Spinal cord (tissue), 10 donors: ENCODE measurements at places on chromosomes 1 and 21. TPM values are rescaled to one million over a fixed set of nuclear protein-coding genes. Genes with fewer than 3 reads are reported as not detected.
A peak's percentile ranks its signal among the peaks of the same experiment; 100 is the strongest.

GRCh38 chr1:173164686-173165085 lies 42.4 kb downstream of the TNFSF4 start:
- H3K36me3 ChIP-seq: no peaks in the 10 kb centered on the region
- no peak overlapping the region for H3K4me3 ChIP-seq
- H3K27ac ChIP-seq: no peak overlapping the region
- no peaks in the 10 kb centered on the region for H3K27me3 ChIP-seq

DNA sequence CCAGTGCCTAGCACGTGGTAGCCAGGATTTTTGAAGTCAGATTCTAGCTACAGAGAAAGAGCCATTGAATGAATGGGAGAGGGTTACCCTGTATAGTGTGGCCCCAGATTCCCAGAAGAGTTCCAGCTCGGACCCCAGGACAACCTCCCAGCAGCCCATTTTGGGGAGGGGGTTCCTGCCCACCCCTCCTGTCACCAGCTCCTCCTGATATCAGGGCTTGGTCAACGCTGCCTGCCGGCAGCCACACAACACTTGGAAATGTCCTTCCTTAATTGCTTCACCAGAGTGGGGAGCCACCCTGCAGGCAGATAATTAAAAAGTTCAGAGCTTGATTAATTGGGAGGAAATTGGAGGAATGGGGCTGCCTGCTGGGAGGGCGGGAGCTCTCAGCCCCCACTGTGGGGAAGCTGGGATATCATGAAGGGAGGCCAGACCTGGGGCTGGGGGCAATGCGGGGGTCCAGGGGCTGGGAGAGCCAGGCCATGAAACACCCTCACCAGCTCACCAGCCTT lies 120.5 kb downstream of the LACTBL1 start:
- no peaks in the 10 kb centered on the region for H3K27me3 ChIP-seq
- H3K4me1 ChIP-seq: peaks cover 42% of the 10 kb centered on the region
- H3K36me3 ChIP-seq: peaks cover 15% of the 10 kb centered on the region

- H3K27ac ChIP-seq: no peak overlapping the region
- DNase-seq: no peak
- H3K36me3 ChIP-seq: no peaks in the 10 kb centered on the region
- no peaks in the 10 kb centered on the region for H3K27me3 ChIP-seq
- no peaks in the 10 kb centered on the region for H3K4me1 ChIP-seq
- H3K4me3 ChIP-seq: no peak overlapping the region
Observed at GRCh38 chr1:38153066-38153777, 106.6 kb upstream of the POU3F1 start.

DNA sequence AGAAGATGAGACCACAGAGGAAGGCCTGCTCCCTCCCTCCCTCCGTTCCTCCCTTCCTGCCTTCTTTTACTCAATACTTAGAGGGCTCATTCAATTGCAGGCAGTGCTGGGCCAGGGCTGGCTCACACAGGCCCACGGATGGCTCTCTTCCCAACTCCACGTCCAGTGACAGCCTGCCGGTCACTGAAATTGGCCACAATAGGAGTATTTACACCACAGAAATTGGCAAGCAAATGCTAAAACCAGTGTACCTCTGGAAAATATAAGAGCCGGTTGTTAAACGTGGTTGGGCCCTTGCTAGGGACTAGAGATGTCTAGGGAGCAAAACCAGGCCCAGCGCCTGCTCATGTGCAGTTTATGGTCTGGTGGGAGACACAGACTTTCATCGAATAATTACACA lies 72.4 kb upstream of the TMEM51 start:
- no peak for DNase-seq
- no peak overlapping the region for H3K4me3 ChIP-seq
- H3K27ac ChIP-seq: no peak overlapping the region
- H3K4me1 ChIP-seq: peaks cover 3% of the 10 kb centered on the region

DNA sequence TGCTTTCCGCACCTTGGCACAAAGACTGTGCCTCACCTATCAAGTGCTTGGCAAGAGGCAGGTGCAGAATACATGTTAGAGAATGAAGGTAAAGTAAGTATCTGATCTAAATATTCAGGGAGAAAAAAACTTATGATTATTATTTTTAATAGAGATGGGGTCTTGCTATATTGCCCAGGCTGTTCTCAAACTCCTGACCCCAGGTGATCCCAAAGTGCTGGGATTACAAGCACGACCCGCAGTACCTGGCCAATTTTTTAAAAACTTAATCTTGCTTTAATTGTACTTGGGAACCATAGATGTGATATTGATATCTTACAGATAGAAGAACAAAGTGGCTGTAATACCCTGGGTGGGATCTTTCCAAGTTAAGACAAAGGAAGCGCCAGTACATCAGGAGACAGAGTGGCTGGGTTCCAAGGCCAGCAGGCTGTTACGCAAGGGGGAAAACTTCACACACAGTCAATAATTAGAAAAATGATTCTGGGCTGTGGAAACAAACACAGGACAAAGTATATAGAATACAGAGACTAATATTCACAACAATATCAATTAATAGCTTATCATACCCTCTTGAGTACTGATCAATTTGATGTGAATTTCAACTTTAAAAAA lies 58.6 kb upstream of the ATP1A1 start:
- no peaks in the 10 kb centered on the region for H3K36me3 ChIP-seq
- H3K27ac ChIP-seq: no peak overlapping the region
- H3K27me3 ChIP-seq: no peaks in the 10 kb centered on the region
- DNase-seq: no peak
- H3K4me1 ChIP-seq: peaks cover 14% of the 10 kb centered on the region
- no peak overlapping the region for H3K4me3 ChIP-seq

- no peak overlapping the region for H3K27ac ChIP-seq
- H3K36me3 ChIP-seq: peaks cover 3% of the 10 kb centered on the region
- H3K27me3 ChIP-seq: no peaks in the 10 kb centered on the region
- peak; percentile 50 for DNase-seq
Observed at GRCh38 chr1:115056395-115056798, 26.8 kb downstream of the TSHB start.

DNA sequence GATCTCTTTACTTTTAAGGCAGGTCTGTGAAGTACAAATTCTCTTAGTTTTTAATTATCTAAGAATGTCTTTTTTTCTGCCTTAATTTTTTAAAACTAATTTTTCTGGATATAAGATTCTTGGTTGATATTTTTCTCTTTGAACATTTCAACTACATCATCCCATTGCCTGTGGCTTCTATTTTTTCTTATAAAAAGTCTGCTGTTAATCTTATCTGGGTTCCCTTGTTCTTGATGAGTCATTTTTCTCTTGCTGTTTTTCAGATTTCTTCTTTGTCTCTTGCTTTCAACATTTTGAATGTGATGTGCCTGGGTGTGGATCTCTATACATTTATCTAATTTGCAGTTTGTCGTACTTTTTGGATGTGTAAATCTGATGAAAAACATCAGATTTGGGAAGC lies 525.2 kb upstream of the PBX1 start:
- no peaks in the 10 kb centered on the region for H3K27me3 ChIP-seq
- no peak overlapping the region for H3K27ac ChIP-seq
- no peaks in the 10 kb centered on the region for H3K4me1 ChIP-seq
- no peaks in the 10 kb centered on the region for H3K36me3 ChIP-seq

DNA sequence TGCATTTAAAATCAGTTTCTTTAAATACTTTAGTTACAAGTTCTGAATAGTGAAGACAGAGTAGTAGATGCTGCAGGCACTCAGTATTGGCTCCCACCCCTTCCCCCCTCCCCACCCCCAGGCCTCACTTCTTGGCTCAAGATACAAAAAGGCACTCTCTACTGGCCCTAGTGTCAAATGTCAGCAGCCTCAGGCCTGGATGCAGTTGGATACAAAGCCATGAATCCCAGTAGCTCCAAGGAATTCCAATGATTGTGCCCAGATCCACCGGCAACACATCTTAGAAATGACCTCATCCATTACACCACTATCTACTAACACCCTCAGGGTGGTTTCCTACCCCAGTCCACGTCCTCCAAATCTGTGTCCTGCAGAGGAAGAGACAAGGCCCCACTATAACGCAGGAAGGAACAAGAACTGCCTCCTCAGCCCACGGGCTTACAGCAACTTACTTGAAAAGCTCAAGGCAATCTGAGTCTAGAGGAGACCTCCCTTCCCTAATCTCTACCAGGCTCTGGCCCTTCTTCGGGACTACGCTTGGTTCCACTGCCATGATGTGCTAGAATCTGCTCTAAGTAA lies 17.6 kb downstream of the ACADM start:
- H3K27ac ChIP-seq: no peak overlapping the region
- no peak overlapping the region for H3K4me3 ChIP-seq
- peaks cover 26% of the 10 kb centered on the region for H3K36me3 ChIP-seq
- no peak for DNase-seq

DNA sequence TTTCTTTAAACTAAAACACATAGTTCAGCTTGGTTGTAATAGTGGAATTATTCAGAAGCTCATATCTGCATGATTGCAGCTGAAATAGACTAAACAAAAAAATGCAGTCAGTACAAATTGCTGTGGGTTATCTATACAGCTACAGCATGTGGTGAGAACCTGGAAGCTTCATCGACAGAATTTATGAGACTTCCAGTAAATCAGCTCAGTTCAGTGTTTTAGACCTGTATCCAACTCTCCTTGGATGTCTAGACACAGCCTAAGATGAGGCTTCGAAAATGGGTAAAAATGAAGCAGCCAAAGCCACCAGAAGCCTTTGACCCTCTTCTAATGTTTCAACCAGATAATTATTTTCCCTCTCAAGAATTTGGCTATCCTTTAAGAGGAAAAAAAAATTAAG lies 127.1 kb upstream of the C1orf105 start:
- no peak for DNase-seq
- H3K27me3 ChIP-seq: no peaks in the 10 kb centered on the region
- no peak overlapping the region for H3K4me3 ChIP-seq
- no peaks in the 10 kb centered on the region for H3K4me1 ChIP-seq
- H3K27ac ChIP-seq: no peak overlapping the region

DNA sequence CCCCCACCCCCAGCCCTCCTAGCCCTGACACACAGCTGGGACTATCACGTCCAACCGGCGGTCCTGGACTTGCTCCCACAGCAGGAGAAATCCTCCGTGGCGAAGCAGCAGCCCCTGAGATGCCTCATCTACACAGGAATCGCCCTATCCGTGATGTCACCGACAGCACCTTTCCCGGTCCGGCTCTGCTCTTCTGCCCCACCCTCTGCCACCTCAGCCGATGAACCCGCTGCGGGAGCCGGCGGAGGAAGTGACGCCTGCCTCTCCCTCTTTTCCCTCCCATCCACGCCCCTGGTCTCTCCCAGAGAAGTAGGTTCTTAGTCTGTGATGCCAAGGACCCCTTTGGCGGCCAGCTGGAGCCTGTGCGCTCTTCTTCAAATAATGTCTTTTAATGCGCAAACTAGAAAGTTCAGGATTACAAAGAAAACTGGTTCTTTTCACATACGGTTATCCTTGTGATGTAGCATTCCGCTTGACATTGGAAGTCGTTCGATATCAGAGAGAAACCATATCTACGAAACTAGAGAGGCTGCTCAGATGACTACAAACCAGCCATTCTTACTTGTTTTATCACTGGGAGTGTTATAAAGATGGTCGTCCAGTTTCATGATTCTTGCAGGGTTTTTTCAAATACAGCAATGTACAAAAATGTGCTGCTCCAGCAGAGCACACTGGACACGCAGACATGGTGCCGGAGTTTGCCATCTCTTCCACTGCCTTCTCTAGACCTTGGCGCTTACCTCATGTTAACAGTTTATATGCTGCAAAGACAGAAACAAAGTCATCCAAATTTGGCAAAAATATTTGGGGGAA lies 120.3 kb downstream of the PPIAL4G start:
- no peak for DNase-seq
- no peak overlapping the region for H3K27ac ChIP-seq
- peaks cover 15% of the 10 kb centered on the region for H3K4me1 ChIP-seq
- peak overlapping the region; percentile 26 for H3K4me3 ChIP-seq
- H3K27me3 ChIP-seq: peaks cover 25% of the 10 kb centered on the region
- no peaks in the 10 kb centered on the region for H3K36me3 ChIP-seq

DNA sequence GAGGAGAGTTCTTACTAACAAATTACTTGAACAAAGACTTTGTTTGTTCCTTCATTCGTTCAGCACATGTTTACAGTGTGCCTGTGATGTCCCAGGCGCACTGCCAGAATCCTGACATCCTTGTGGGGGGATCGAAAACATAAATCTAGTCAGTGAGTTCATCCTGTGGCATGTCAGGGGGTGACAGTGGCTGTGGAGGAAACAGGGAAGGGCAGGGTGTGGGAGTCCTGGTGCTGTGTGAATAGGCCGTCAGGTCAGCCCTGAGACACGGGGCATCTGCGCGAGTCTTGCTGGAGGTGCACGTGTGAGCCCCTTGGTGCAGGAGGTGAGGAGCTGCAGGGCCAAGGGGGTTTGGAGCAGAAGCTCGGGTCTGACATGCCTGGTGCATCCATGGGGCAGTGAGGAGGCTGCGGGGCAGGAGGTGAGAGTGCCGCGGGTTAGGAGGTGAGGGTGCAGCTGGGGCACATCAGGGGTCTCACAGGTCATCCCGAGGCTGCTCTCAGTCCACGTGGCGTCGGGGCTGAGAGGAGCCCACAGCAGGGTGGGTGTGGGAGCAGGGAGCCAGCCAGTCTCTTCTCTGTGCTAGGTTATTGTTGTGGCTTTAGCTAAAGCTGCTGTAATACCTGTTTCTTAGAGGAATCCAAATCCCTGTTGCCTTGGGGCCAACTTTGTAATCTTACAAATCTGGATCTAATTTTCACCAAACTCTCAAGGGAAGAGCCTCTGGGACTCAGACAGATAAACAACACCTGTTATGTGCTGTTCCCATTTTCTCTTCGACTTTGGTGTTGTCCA lies 93.4 kb downstream of the PCBP3 start:
- no peak overlapping the region for H3K27ac ChIP-seq
- H3K4me1 ChIP-seq: peaks cover 11% of the 10 kb centered on the region
- H3K36me3 ChIP-seq: no peaks in the 10 kb centered on the region
- no peak for DNase-seq
- no peaks in the 10 kb centered on the region for H3K27me3 ChIP-seq
- no peak overlapping the region for H3K4me3 ChIP-seq

- H3K27me3 ChIP-seq: no peaks in the 10 kb centered on the region
- no peaks in the 10 kb centered on the region for H3K4me1 ChIP-seq
- H3K4me3 ChIP-seq: no peak overlapping the region
- H3K36me3 ChIP-seq: no peaks in the 10 kb centered on the region
- peak; percentile 55 for DNase-seq
Observed at GRCh38 chr1:95049935-95050334, 22.8 kb downstream of the ALG14 start.

- H3K27ac ChIP-seq: no peak overlapping the region
- no peaks in the 10 kb centered on the region for H3K36me3 ChIP-seq
- peak; percentile 56 for DNase-seq
- no peak overlapping the region for H3K4me3 ChIP-seq
Observed at GRCh38 chr1:74426208-74426937, 86.0 kb downstream of the LRRC53 start.

The SPRR4 gene
- total RNA-seq: not detected

The S100A3 gene
- total RNA-seq: not detected

The GRIK1 gene
- 28.8 TPM for total RNA-seq

The ETV3L gene
- 0.10 TPM for total RNA-seq

The ALPL gene
- 35.7 TPM for total RNA-seq

The CRP gene
- not detected for total RNA-seq

The FAM110D gene
- total RNA-seq: 1.7 TPM

The ELAVL4 gene
- total RNA-seq: 24.8 TPM

The CBR3 gene
- total RNA-seq: 3.7 TPM

The SELL gene
- 15.9 TPM for total RNA-seq

The ANGPTL3 gene
- 0.22 TPM for total RNA-seq

The LEMD1 gene
- 2.4 TPM for total RNA-seq

The AIRE gene
- 0.50 TPM for total RNA-seq

The PKLR gene
- 0.11 TPM for total RNA-seq
